ENCODE measurements at places on chromosomes 1 and 21.

- DNase-seq = no peak
Measured at GRCh38 chr1:212591922-212592321, 16.6 kb upstream of the ATF3 start.

- DNase-seq = no peak
Measured at GRCh38 chr1:25616987-25617624, 515 bp downstream of the MAN1C1 start.

DNA sequence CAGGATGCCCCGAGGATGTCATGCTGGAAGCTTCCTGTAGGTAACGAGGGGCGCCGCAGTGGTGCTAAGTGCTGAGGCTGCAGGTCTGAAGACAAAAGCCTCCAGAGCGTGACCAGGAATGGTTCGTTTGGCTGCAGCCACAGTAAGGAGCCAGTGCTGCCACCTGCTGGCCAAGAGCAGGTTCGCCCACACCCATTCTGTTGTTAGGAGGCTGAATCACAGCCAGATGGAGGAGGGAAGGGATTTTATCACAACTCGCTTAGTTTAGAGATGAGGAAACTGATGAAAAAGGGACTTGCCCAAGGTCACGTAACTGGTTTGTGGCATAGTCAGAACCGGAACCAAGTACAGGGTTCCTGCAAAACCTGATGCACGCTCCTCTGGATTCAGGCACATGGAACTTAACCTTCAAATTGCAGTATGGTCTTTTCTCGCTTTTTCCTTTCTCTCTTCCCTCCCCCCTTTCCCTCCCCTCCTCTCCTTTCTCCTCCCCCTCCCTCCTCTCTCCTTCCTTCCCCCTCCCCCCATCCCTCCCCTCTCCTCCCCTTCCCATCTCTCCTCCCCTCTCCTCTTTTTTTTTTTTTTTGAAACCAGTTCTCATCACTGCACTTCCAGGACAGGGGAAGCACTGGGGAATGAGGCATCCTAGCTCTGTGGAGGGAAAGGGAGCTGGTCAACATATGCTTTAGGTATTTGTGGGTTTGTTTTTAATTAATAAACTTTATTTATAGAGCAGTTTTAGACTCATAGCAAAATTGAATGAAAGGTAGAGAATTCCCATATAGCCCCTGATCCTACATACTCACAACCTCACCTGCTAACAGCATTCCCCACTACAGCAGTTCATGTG lies 81.8 kb downstream of the MPZL1 start:
- DNase-seq = peak; percentile 80

DNA sequence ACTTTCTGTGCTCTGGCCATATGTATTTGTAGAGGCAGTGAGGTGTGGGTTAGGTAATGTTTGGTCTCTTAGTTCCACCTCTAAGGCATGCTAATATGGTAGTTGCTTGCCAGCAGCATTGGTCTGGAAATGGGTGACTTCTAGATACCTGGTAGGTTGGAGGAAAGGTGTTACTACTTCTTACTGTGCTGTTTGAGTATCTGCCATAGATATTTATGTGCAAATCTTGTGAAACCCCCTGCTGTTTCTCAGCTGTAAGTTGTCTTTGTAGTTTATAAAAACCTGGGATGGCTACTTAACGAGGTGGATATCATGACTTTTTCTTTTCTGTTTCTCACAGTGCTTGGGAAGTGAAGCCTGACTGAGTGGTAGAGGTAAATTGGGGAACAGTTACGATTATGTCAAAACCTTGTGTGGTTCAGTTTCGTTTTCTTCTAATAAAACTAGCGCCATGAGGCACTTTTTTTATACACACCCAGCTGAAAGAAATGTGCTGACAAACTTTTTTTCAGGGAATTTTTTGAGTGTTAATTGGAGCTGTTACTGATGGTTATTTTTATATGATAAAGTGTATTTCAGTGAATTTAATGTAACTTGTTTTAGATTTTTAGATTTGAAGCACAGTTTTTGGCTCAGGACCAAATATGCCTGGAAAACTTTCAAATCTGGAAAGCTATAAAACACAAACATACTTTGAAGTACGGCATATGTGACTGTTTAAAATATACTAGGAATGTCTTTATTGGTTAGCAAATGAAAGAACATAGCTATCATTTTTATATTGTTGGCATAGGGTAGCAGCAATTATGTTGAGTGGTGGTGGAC lies 42.1 kb downstream of the CAMSAP2 start:
- DNase-seq = no peak

GRCh38 chr1:84190455-84190854 lies 46.4 kb downstream of the PRKACB start:
- no peak for DNase-seq

DNA sequence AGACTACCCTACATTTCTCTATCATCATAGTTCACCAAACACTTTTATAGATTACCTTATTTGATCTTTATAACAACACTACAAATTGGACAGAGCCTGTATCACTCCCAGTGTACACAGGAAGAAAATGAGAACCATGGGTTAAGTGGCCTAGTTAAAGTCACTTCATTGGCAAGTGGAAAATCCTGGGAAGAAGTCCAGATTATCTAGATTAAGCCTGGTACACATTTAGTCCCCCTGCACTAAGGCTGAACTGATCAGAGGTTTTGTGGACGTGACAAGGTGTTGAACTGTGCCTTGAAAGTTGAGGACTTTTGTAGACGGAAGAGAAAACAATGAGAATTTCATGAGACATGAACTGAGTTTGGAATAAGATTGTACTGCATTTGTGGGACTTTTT lies 7.5 kb upstream of the USH2A start:
- no peak for DNase-seq

GRCh38 chr1:71157151-71157550 lies 76.3 kb upstream of the ZRANB2 start:
- no peak for DNase-seq

GRCh38 chr1:24416666-24417391 lies 1.2 kb downstream of the NIPAL3 start:
- no peak for DNase-seq
